ENCODE measurements at places on chromosomes 13 and 19.

GRCh38 chr13:77737583-77738200 is 40.2 kb downstream of the SLAIN1 start:
- DNase-seq = no peak

DNA sequence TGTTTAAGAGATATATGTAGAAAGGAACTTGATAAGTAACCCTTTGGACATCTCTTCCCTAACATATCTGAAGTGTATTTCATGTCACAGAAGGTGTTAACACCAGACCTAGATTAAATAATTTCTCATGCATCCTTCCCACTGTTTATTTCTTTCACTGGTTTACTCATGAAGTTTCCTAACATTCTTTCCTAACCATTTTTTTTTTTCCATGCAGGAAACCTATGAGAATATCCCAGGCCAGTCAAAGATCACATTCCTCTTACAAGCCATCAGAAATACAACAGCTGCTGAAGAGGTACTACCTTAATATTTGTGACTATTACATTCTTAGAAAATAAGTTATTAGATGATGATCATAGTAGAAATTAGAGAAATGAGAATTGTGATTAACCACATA is 28.8 kb downstream of the IPO5 start:
- no peak for DNase-seq

GRCh38 chr13:45950386-45951000 is 98.9 kb upstream of the SIAH3 start:
- DNase-seq = no peak

DNA sequence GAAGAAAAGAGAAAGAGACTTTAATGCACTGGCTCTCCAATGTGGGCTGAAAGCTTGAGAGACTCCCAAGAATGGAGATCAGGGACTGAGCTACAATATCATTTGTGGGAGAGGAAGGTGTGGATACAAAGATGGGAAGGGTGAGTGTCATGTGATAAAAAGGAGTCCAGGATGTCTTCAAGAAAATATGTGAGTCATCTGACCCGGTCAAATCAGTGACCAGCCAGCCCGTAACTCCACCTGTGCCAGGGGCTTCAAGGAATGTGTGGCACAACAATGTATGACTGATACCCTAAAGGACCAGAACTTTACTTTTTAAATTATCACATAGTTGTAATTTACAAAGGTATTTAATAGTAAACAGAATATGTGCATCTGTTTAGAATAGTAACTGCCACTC is 97.2 kb downstream of the DOCK9 start:
- no peak for DNase-seq

GRCh38 chr19:4067396-4068046 is 822 bp upstream of the ZBTB7A start:
- DNase-seq = no peak

- peak; percentile 62 for DNase-seq
Observed at GRCh38 chr13:24827799-24828198, 63.8 kb downstream of the RNF17 start.

GRCh38 chr13:42735010-42735409 is 46.4 kb upstream of the FAM216B start:
- no peak for DNase-seq
